ENCODE measurements at places on chromosomes 5 and 9. TPM values are rescaled to one million over a fixed set of nuclear protein-coding genes. Genes with fewer than 3 reads are reported as not detected.

DNA sequence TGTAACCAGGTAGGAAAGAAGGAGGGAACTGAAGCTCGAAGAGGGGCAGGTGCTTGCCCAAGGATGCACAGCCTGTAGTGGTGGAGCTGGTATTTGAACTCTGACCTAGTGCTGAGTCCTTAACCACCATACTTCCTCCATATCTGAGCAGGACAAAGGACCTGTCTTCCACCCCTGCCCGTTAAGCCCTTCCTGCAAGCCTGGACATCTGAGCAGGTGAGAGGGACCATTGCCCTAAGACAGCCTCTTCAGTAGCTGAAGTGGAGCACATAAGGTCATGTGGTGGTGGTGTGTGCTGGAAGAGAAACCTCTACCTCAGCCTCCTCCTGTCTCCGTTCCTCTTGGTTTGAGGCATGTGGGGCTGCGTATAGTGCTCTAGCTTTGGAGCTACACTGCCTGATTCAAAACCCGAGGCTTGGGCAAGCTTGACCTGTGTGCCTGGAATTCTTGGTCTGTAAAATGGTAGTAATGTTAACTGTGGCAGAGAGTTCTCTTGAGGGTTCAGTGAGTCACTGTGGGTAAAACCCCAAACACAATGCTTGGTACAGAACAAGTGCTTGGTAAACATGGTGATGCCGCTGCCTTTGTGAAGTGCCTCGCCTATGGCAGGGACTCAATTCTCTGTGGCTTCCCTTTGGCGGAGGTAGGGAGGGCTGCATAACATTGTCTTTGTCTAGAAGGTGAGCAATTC lies 7.4 kb downstream of the GALNT10 start:
- DNase-seq, result no peak

- DNase-seq, result no peak
Observed at GRCh38 chr5:83092619-83093018, 15.3 kb downstream of the XRCC4 start.

- DNase-seq, result no peak
Observed at GRCh38 chr9:110027671-110028081, 180.3 kb downstream of the C9orf152 start.

- no peak for DNase-seq
Observed at GRCh38 chr9:34559624-34560455, 29.7 kb downstream of the CNTFR start.

GRCh38 chr9:92774274-92774673 lies 9.6 kb upstream of the BICD2 start:
- no peak for DNase-seq

DNA sequence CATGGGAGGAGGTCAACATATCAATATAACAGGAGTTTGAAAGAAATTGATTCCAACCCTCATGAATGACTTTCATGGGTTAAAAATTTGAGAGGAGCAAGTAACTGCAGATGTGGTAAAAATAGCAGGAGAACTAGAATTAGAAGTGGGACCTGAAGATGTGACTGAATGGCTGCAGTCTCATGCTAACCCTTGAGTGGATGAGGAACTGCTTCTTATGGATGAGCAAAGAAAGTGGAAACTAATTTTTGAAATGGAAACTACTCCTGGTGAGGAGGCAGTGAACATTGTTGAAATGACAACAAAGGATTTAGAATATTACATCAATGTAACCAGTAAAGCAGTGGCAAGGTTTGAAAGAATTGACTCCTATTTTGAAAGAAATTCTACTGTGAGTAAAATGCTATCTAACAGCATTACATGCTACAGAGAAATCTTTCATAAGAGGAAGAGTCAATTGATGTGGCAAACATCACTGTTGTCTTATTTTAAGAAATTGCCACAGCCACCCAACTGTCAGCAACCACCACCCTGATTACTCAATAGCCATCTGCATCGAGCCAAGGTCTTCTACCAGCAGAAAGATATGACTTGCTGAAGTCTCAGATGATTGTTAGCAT lies 1683.2 kb downstream of the MAT2B start:
- DNase-seq, result no peak

The WNK2 gene
- 123 TPM for total RNA-seq
